ENCODE measurements at places on chromosomes 3 and 15.

- no peak for DNase-seq
Measured at GRCh38 chr3:127172781-127173515, 20.0 kb upstream of the PRR23E start.

GRCh38 chr3:59753808-59754450 is 704.1 kb upstream of the CFAP20DC start:
- no peak for DNase-seq

- no peak for DNase-seq
Measured at GRCh38 chr3:44264146-44264545, 22.5 kb downstream of the TOPAZ1 start.

DNA sequence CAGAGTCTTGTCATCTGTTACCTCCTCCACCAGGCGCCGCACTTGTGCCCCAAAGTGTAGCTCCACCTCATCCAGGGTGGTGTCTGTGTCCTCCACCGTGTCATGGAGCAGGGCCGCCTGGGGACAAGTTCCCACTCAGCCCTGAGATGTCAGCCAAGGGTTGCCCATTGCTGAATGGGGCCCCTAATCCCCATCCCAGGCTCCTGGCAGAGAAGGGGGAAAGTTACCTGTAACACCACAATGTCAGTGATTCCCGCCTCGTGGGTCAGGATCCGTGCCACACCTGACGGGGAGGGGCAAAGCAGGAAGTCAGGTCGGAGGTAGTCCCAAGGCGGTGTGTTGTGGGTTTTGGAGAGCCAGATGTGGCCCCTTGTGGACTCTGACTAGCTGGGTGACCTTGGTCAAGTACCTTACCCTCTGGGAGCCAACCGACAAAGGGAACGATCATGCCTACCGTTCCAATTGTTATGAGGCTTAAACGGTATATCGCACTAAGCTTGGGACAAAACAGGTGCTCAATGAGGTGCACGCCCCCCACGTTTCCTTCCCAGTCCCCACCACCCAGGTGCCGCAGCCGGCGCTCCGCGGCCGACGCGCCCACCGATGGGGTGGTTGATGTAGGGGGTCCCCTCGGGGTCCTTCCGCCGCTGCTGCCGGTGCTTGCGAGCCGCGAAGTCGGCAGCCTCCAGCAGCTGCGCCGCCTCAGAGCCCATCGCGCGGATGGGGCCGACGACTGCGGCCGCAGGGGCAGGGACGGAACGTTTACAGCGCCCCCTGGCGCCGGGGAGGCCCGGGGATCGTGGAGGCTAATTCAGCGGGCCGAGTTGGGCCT is at the start of gene HDDC3:
Gene HDDC3 (minus strand): TSS at position 722 of the 832 bp plus-strand sequence. CDS start 9 bp downstream, at position 713.
- DNase-seq: peak; percentile 95

GRCh38 chr3:190375246-190375645 is 12.7 kb upstream of the CLDN16 start:
- DNase-seq: no peak
